Hematopoietic multipotent progenitor cell treated with erythropoietin and hydrocortisone succinate and interleukin-3 and kit ligand, for 15 days (in vitro differentiated cells): ENCODE measurements at places on chromosomes 16 and 17.

DNA sequence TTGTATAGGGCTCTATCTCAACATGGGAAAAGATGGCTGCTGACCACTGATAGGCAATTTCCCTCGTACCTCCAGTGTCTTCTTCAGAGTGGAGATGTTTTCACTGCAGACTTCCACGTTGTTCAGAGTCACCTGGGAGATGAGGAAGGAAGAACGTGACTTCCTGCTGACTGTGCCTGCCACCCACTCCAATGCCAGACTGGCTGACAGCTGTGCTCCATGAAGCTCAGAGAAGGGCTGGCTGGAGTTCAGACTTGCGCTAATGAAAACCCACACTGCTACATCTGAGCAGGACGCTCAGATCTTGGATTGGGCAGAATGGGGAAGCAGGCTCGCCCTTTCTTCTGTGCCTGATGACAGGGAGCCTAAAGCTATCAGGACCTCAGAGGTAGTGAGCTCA is 33.1 kb downstream of the COG4 start:
- DNase-seq = no peak

DNA sequence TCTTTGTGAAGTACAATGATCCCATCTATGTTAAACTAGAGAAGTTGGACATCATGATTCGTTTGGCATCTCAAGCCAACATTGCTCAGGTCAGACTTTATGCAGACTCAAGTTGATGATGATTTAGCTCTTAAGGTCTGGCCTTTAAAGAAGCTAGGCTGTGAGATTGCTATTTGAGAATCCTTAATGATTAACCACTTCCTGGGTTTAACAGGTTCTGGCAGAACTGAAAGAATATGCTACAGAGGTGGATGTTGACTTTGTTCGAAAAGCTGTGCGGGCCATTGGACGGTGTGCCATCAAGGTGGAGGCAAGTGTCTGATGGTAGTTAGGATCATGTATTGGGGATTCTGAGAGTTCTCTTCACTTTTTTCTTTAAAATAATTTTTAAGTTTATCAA is 40.3 kb downstream of the AP2B1 start:
- no peak for DNase-seq

DNA sequence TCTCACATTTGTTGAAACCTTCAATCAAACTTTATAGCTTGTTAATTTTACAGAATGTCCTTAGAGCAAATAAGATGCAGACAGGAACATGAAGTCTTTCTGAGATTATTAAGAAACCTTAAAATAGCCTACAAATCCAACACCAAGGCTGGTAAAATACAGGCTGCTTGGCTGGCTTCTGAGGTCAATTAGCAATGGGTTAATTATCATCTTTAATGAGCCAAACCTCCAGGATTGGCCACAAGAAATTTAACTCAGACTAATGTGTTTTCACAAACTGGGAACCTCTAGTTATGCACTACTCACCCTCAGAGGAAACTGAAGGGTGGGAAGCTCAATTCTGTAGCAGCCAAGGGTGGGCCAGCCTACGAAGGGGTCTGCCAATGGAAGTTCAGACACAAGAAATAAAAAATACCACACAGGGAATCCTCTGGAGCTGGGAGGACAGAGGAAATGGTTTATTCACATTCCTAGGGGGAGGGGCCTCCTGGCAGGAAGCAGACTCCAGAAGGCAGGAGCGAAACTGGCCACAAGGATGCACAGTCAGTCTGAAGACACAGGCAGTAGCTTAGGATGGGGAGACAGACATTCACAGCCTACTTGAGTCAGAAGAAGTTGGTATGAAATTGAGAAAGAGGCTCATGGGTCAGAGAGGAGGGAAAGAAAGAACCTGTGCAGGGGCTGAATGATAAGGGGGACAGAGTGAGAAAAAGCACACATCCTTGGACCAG is 36.1 kb downstream of the HIC1 start:
- no peak for DNase-seq

- no peak for DNase-seq
Observed at GRCh38 chr16:55003916-55004315, 73.3 kb downstream of the IRX5 start.

DNA sequence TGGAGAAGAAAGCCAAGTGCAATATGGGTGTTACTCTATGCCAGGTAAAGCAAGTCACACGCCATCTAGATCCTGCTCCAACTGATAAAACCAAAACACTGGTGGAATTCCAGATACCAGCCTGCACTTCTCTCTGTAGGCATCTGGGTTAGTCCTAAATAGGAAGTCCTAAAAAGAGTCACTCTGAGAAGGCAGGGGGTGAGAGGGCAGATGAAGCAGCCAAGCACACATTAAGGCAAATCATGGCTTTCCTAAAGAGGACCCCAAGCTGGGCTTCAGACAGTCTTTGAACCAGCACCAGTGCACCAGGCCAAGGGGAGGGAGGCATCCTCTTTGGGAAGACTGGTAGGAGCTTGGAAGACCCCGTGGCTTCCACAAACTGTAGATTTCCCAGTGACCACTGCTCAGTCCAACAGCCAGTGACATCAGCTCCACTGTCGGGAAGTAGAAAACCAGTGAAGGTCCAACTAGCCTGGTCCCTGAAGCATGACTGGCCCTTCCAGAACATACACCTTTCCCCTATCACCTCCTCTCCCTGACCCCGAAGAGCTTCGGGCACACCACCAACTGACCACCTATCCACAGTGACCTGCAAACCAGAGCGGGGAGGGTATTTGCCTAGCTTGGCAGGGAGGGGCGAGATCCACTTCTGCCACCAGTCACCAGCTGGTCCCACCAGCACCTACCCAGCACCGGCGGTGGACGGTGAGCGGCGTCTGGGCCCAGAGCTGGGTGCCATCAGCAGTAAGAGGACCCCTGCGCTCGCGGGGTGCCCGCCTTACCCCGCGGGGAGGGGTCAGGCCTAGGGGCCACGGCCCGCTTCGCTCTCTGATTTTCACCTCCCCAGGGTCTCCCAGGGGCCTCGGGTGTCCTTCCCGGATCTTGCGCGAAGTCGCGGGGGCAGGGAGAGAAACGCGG is 1.0 kb downstream of the LITAF start:
- no peak for DNase-seq

DNA sequence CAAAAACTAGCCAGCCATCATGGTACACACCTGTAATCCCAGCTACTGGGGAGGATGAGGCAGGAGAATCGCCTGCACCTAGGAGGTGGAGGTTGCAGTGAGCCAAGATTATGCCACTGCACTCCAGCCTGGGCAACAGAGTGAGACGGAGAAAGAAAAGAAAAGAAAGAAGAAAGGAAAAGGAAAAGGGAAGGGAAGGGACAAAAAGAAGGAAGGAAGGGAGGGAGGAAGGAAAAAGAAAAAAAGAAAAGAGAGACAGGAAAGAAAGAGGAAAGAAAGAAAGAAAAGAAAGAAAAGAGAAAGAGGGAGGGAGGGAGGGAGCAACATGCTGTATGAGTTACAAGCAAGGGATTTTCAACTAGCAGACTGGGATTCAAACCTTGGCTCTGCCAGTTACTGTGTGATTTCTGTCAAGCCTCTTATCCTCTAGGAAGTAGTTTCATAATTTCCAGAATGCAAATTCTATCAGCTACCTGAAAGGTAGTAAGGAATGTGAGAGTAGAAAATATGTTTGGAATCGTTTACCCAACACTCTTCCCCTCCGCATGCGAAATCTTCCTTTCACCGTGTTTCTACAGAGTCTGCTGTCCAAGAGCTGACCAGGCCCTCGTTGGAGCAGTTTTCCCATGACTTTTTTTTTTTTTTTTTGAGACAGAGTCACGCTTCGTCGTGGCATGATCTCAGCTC is 43.4 kb downstream of the VPS53 start:
- DNase-seq = no peak

DNA sequence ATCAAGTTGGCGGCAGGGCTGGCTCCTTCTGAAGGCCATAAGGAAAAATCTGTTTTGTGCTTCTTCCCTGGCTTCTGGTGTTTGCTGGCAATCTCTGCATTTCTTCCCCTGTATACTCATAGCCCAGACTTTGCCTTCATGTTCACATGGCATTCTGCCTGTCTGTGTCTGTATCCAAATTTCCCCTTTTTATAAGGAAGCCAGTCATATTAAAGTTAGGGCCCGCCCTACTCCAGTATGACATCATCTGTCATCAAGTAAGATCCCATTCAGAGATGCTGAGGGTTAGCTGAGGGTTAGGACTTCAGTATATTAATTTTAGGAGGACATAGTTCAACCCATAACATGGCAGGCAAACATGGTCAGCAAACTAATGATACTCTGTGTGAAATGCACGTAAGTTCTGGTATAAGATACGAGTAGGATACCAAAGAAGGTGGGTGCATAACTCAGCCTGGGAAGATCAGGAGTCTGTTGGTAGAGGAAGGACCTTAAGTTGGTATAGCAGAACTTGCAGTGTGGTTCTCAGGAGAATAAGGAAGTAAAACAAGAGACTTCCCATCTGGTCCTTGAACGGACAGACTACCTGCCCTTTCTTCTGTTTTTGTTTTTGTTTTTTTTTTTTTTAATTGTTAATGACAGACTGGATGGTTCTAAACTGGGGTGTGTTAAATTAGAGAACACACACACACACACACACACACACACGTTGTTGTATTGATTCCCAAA is 13.9 kb downstream of the MAP2K6 start:
- no peak for DNase-seq

DNA sequence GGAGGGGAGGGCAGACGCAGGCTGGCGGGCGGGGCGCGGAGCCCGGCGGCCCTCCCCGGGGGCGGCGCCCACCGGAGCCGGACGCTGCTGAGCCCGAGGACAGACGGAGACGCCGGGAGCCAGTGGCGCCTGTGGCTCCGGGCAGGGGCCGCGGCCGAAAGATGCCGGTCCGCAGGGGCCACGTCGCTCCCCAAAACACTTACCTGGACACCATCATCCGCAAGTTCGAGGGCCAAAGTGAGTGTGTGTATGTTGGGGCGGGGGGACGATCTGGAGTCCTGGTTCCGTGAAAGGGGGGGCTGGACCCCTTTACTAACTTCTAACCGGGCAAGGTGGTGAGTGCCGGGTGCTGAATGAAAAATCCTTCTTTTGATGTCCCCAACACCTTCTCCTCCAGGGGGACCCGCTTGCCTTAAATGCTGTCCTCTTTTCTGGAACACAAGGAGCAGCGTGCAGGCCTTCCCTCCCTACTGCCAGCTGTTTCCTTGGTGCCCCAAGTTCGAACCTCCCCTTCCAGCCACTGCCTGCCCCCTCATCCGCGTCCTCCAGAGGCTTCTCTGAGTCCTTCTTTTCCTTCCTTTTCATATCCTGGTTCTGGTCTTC is at the start of gene KCNH6:
KCNH6 (plus strand) TSS at position 106 of the 603 bp plus-strand sequence; CDS start at position 162, 56 bp downstream.
- no peak for DNase-seq

DNA sequence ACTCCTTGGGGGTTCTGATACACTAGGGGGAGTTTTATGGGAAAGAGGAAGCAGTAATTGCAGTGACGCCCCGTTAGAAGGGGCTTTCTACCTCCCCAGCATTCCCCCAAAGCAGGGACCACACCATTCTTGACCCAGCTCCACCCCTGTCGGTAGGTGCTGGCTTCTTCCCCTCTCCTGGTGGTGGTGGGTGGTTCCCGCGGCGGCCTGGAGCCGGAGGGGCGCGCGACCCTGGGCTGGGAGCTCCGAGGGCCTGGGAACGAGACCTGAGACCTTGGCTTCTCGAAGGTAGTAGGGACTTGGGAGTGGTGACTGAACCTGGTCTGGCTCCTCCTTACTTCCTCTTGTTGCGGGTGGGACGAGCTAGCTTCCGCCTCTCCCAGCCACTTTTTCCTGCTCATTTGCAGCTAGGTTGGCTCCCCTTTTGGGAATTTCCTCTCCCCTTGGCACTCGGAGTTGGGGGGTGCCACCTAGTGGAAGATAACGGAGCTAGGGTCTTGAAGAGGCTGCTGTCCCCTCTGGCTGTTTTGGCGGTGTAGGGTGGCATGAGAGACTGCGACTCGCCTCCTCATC is 438 bp downstream of the GRN start:
- peak; percentile 57 for DNase-seq

DNA sequence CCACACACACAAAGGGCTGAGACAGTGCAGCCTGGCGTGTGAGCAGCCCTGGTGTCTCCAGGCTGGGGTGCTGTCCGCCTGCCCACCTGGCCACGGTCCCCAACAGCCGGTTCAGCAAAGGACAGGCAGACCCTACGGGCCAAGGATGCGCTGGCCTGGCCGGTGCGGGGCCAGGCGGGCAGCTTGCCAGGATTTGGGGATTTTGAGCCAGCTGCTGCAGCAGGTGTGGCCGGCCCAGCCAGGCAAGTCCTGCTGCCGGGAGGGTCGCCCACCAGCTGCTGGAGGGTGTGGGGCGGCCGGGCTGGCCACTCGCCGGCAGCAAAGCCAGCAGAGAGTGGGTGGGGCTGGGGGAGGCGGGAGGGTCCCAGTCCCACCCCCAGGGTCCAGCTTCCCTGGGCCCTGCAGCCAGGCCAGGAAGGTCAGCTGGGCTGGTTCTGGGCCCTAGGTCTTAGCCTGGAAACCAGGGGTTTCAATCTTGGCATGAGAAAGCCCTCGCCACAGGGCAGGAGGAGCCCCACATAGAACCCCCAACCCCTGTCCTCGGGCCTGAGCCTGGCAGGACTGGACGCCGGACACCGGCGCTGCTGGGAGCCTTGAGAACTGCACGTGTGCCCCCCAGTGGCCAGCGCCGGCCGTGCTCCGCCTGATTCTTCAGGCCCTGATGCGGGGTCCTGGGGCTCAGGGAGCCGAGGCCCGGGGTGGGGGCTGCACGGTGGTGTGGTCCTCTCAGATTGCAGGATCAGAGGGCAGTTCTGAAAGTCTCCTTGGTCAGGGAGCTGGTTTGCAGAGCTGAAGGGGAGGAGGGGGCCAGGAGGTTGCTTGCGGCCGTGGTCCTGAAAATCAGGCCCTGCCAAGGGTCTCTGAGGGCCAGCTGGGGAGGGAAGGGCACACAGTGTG is 17.6 kb upstream of the SSTR5 start:
- no peak for DNase-seq

- DNase-seq = no peak
Observed at GRCh38 chr16:14193316-14193871, 122.3 kb downstream of the MRTFB start.

GRCh38 chr16:85395913-85396878 is 216.9 kb upstream of the GSE1 start:
- DNase-seq = no peak

- DNase-seq = no peak
Observed at GRCh38 chr16:54226296-54227010, 60.1 kb downstream of the IRX3 start.

DNA sequence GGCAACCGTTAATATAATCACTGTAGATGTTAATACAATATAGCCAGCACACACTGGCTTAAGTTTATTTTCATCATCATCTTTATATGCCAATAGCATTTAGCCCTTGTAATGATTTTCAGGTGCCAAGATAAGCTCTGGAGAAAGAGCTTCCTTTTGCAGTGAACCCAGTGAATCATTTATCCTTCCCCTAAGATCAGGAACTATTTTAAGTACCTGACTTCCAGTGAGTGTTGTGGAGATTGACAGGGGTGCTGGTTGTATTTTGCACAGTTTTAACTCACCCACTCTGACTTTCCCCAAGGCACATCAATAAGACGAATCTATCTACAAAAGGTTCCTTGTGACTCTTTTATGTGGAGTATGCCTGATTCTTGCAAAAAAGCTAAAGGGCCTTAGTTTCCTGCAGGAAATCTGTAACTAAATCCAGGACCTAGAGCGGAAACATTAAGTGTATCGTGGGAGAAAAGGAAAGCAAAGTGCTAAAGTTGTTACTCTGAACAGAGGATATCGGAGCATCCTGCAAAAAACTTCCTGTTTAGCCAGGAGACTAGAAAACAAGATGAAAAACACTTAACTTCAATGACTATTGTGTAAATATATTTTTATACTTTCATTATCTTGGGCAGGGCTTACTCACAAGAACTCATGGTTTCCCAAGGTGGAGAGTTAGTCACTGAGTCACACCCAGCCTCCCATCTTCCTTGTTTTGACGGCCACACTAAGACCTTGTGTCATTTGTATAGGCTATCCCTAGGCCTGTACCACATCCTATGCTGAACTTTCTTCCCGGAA is 183.6 kb downstream of the MAP2K6 start:
- no peak for DNase-seq
